ENCODE measurements at places on chromosomes 16 and 17.
A peak's percentile ranks its signal among the peaks of the same experiment; 100 is the strongest.

GRCh38 chr16:85844786-85845185 lies 45.3 kb downstream of the COX4I1 start:
- DNase-seq = no peak

DNA sequence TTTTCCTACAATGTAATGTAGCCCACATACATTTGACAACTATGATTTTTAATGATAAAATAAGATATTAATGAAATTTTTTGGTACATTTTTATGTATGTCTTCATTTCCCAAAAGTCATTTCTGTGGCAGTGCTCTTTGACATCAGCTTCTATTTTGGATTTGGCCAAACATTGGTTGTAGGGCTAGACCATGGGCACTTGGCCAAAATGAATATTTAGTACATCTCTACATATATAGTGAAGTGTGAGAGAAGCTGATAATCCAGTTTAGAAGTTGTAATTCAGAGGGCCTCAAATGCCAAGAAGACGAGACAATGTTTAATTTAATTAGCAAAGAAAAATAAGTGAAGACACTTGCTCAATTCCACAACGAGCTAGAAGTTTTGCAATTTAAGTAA lies 724.9 kb upstream of the SOX9 start:
- no peak for DNase-seq

- no peak for DNase-seq
Measured at GRCh38 chr16:17298238-17298637, 172.5 kb downstream of the XYLT1 start.

DNA sequence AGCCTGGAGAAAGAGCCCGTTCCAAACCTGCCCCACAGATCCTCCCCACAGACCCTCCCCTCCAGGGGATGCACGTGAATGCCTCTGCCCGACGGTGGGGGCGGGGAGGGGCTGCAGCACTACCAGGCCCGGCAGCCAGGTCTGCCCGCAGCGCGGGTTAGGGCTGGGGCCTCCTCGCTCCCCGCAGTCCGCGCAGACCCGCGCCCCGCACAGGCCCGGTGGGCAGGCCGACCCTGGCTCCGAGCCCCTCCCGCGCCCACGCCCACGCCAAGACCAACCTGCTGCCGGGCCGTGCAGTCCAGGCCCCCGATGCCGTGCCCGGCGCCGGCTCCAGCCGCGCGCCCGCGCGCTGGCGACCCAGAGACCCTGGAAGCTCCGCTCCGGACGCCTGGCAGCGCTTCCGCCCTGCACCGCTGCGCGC lies at the start of gene RPUSD1:
RPUSD1 (minus strand) TSS at position 404 of the 421 bp plus-strand sequence. CDS start 644 bp downstream, outside the sequence.
- no peak for DNase-seq

GRCh38 chr17:32763855-32764439 lies 113.0 kb downstream of the MYO1D start:
- no peak for DNase-seq

DNA sequence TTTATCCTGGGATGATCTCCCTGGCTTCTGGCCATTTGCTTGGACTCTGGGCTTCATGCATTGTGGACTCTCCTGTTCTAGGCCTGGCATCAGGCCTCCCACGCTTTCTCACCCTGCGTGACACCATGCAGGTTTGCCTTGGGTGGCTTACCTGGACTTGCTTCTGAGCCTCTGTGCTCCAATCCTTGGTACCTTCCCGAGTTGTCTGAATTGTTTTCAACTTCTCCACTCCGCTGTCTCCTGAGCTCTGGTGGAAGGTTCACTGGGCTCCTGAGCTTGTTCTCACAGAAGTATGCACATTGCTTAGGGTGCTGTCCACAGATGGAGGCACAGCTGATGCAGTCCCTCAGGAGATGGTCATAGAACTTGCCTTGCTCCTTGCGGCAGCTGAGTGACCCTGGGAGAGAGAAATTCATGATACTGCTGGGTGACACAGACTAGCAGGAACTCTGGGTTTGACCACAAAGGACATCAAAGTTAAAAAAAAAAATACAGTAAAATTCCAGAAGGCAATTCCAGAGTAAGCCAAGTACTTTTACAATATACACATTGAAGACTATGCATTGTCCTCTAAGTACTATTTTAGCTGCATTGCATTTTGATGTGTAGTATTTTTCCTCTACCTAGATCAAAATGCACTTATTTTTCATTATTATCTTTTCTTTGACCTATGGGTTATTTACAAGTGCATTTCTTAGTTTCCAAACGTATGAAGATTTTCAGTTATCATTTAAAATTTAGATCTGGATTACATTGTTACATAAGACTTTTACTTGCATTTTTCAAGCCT lies 23.1 kb downstream of the TNFRSF13B start:
- no peak for DNase-seq

DNA sequence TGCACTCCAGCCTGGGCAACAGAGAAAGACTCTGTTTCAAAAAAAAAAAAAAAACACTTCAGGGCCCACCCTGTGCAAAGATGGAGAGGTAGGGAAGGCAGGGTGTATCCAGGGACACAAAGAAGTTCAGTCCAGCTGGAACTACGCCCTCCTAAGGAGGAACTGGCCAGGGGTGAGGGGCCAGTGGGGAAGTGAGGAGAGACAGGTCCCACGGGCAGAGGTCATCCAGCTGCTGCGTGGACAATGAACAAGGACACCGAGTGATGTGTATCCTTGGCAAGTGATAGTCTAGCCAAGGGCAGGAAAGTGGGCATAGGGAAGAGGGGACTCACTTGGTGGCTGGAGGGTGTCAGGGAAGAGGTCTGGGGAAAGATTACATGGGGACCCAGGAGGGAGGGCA lies 9.4 kb upstream of the RIPOR1 start:
- no peak for DNase-seq

DNA sequence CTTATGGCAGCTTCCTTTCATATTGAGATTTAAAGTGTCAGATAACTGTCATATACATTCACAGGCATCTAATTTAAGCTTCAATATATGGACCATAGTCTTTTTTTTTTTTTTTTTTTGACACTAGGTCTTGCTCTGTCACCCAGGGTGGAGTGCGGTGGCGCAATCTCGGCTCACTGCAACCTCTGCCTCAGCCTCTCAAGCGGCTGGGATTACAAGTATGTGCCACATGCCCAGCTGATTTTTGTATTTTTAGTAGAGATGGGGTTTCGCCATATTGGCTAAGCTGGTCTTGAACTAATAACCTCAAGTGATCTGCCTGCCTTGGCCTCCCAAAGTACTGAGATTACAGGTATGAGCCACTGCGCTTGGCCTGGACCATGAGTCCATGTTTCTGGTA lies 13.6 kb downstream of the CEP95 start:
- no peak for DNase-seq

DNA sequence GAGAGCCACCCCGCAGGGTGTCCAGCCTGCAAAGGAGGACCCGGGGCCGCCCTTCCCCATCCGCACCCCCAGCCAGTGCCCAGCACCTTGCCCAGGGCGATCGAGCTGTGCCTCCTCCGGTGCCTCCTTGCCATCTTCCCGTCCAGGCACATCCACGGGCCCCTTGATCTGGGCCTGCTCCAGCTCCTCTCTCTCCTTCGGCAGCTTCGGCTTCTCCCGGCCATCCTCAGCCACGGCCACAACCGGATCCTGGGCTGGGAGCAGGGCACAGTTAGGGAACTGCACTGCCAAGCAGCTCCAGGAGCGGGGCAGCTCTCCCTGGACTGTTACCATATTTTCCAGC lies 13.8 kb downstream of the NDUFAF8 start:
- DNase-seq = no peak

GRCh38 chr17:81803728-81804558 lies at the start of gene GCGR:
Gene GCGR, plus strand, starts transcription at chr17:81804150. Its CDS starts 4,869 bp downstream, at chr17:81809019.
- DNase-seq = no peak

GRCh38 chr16:47026492-47026891 lies 53.0 kb upstream of the DNAJA2 start:
- DNase-seq = no peak

DNA sequence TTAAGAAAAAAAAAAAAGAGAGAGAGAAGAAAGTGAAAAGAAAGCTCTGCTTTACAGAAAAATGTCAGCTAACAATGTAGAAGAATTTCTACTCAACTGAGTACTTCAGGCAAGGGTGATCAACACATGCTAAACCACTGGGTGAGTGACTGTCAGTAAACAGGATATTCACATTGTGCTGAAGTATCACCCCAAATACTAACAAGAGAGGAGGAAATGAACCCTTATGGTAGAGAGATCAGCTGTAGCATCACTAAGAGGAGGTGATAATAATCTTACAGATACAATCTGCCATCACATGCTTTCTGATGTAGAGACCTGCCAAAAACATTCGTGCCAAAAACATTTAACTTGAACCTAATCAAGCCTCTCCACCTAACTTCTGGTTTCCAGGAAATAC lies 30.7 kb upstream of the ICAM2 start:
- DNase-seq = no peak

DNA sequence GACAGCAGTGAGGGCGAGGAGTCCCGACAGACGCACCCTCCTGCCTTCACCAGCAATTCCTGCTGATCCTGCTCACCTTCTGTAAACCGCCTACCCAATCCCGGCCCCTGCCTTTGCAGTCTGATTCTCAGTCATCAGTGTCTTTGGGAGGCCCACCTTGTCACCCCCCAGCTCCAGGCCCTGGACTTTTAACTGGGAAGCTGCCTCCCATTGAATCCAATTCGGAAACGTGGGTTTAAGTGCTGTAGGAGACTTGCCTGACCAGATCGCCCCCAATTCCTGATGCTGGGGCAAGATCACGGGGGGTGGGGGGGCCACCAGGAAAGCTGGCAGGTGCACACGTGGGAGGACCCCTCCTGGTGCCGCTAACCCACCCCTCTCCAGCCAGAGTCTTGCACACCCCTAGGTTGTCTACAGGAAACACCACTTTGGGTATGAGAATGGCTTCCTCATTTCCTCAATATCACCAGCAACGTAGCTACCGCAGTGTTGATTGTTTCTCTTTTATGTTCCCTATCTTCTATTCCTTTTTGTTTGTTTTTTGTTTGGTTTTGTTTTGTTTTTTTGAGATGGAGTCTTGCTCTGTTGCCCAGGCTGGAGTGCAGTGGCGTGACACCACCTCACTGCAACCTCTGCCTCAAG lies 46.6 kb upstream of the CMIP start:
- no peak for DNase-seq

- no peak for DNase-seq
Measured at GRCh38 chr17:45686250-45686649, 97.9 kb upstream of the CRHR1 start.

DNA sequence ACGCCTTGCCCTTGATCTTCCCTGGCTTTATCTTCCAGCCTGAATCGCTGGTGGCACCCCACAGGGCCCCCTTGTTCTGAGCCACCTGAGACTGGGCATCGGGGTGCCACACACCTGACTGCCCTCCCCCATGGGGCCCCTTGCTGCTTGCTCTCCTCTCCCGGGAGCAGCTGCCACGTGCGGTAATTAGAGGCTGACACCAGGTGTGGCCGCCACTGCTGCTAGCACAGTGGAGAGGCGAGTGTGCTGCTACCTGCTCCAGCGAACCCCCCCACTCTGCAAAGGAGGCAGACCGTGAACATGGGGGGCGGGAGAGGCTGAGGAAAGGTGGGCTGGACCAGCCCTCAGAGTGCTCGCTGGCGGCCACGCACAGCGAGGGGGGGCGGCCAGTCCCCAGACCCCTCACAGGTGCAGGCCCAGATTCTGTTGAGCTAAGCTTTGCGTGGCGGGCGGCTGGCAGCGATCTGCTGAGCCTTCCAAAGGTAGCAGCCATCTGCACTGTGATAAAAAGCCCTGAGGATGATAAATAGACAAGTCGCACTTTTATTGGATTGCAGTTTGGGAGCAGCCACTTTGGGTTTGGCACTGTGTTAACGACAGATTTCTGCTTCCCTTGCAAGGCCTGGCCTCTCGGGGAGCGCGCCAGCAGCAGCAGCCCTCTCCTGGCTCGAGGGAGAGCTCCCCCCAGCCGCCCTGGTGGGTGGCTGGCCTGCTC lies 167.9 kb upstream of the GSE1 start:
- no peak for DNase-seq

GRCh38 chr17:41340934-41341861 lies 9.4 kb downstream of the KRT33A start:
- DNase-seq = no peak

DNA sequence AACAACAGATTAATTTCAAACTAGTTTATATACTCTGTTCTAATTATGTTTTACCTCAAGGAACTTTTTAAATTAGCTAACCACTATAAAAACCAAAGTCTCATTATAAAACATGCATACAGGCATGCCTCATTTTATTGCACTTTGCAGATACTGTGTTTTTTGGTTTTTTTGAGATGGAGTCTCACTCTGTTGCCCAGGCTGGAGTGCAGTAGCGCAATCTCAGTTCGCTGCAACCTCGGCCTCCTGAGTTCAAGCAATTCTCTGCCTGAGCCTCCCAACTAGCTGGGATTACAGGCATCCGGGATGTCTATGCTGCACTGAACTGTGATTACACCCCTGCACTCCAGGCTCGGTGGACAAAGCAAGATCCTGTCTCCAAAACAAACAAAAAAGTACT lies 8.8 kb upstream of the JPT1 start:
- DNase-seq = no peak

DNA sequence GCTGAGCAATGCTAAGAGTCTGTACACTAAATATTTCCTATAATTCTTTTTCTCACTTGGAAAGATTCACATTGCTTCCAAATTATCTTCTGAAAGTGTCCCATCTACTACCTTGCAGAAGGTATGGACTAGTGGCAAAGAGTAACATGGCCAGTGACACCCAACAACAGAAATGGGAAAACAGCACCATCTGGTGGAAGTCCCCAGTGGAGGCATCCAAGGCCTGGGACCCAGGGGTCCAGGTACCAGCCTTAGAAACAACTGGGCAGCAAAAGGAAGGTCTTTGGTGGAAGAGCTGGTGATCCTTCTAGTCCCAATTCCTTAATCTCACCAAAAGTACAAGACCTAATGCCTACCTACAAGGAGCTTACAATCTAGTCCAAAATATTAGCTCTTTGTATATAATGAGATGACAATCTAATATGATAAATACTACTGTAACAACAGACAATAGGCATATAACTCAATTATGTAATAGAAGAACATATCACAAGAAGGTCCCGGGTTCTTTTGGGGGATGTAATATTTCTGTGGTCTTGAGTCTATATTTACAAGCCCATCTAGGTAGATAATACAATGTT lies 55.3 kb downstream of the SKAP1 start:
- no peak for DNase-seq

- no peak for DNase-seq
Measured at GRCh38 chr17:1137465-1137894, 42.3 kb downstream of the ABR start.

DNA sequence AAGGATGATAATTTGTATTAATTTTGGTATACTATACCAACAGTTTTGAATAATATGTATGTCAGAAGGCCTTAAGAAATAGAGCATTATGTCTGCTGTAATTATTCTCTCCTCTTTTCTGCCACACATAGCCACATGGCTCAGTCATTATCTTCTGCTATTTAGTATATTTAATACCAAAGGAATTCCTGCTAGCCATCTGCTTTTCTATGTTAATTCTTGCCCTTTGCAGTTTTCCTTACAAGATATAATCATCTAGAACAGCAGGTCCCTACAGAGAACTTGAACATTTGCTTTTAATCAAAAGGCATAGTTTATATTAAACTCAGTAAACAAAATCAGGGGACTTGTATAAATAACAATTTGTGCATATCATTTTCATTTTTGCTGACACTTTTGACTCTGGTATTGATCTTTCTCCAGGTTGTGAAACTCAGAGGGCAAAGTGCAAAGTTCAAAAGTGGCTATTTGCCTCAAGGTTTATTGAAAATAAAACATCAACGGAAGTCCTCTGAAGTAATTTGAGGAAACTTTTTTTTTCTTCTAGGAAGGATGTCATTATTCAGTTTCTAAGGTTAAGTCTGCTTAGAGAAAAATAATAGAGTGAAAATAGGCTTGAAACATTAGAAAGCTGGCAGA lies 702.0 kb downstream of the KCNJ2 start:
- DNase-seq = no peak

GRCh38 chr17:74199306-74200092 lies 4.0 kb upstream of the RPL38 start:
- peak; percentile 42 for DNase-seq

Measured in activated CD4-positive, alpha-beta T cell treated with anti-CD3 and anti-CD28 coated beads for 1 hour (primary cell).